Forelimb muscle (tissue), 1 donor: ENCODE measurements at places on chromosomes 6 and 20. TPM values are rescaled to one million over a fixed set of nuclear protein-coding genes. Genes with fewer than 3 reads are reported as not detected.

DNA sequence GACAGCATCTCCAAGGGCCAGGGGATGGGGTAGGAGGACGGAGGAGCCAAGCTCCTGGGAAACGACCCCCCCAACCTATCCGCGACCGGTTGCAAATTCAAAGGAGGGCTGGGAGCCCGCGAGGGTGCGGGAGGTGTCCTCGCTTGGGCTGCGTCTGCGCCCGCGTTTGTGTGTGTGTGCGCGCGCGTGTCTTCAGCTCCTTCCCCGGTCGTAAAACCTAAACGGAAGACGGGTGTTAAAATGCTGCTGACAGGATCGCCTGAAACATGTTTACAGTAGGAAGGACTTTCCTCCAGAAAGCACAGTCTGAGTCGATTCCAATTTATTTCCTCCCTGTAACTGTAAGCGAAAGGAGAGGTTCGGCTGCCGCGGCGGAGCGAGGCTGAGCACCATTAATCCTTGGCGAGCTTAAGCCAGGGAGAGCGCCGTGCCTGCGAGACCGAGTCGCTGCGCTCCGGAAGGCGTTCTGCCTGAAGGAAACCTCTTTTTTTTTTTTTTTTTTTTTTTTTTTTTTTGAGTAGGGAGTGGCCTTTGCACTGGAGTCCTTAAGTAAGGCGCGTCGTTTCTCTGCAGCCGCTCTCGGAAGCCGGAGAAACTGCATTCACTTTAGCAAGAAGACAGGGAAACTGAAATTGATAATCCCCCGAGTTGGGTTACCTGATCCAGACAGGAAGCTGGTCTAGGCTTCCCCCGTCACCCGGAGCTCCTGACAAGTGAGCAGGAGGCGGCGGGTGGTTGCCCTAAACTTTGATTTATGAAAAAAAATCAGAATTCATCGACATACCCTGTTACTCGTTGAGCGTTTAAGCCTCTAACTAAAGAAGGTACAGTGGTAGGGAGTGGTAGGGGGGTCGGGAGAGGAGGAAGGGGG is 4.8 kb upstream of the SOX4 start:
- DNase-seq: peak; percentile 79

DNA sequence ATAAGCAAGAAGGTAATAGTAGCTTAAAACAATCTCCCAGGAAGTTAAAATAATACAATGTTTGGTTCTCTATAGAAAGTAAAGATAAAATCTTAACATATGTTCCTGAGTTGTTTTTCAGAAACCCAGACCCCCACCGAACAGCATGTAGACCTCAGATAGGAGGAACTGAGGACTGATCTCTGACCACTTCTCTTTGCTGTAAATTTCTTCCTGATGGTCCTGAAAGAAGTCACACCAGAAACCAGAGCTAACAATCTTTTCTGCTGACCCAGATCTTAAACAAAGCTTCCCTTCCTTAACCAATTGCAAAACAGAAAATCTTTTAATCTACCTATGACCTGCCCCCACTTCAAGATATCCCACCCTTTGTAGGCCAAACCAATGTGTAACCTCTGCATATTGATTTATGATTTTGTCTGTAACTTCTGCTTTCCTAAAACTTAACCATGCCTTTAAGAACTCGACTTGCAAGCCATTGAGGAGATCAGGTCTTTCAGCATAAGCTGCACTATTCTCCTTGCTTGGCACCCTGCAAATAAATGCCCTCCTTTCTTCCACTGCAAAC is 21.9 kb upstream of the BEND6 start:
- no peak for DNase-seq

GRCh38 chr20:36634342-36634741 is 11.7 kb downstream of the SLA2 start:
- DNase-seq: no peak

GRCh38 chr20:61805365-61805764 is 260.3 kb downstream of the TAF4 start:
- no peak for DNase-seq

Gene PTP4A1
- polyA plus RNA-seq: 23.6 TPM

DNA sequence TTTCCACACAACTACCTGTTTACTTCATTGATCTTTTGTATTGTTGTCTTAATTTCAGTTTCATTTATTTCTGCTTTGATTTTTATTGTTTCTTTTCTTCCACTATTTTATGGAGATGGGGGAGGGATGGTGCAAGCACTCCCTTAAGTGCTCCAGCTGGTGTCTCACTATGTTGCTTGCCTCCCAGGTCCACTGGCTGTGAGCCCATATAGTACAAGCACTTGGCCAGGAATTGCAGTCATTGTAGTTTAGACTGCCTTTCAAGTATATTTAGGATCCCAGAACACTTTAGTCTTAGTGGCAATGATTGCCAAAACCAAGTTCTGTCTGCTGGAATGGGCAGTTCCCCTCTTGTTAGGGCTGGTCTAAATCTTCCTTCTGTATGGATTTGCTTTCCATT is 34.9 kb upstream of the MAN1A1 start:
- DNase-seq: no peak

Gene SIRPB1
- 1.7 TPM for polyA plus RNA-seq

Gene SLPI
- not detected for polyA plus RNA-seq

DNA sequence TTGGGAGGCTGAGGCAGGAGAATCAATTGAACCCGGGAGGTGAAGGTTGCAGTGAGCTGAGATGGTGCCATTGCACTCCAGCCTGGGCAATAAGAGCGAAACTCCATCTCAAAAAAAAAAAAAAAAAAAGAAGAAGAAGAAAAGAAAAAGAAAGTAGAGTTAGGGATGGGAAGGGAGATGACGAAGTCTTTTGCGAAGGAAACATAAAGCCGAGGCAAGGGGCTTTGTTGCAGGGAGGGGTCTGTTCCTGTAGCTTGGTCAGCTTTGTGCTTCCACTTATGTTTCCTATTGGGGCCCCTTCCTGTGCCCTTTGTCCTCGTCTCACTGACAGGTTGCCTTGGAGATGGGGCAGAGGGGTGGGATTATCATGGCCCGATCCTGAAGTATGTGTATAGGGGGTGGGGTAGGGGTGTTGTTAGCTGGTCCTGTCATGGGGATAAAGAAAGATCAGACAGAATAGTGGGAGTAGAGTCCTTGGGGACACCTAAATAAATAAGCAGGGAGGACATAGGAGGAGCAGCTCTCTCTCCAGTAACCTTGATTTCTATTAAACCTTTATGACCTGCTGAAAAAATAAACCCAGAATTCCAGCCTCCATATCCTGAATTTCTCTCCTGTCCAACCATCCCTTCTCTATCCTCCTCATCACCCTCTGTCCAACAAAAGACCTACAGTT is 1.1 kb upstream of the CLIC1 start:
- DNase-seq: no peak

- DNase-seq: no peak
Observed at GRCh38 chr20:24289737-24290481, 179.5 kb upstream of the SYNDIG1 start.

GRCh38 chr20:2820896-2821869 is 5.0 kb downstream of the TMEM239 start:
- no peak for DNase-seq

- DNase-seq: no peak
Observed at GRCh38 chr20:41110930-41111577, 26.3 kb upstream of the PLCG1 start.

DNA sequence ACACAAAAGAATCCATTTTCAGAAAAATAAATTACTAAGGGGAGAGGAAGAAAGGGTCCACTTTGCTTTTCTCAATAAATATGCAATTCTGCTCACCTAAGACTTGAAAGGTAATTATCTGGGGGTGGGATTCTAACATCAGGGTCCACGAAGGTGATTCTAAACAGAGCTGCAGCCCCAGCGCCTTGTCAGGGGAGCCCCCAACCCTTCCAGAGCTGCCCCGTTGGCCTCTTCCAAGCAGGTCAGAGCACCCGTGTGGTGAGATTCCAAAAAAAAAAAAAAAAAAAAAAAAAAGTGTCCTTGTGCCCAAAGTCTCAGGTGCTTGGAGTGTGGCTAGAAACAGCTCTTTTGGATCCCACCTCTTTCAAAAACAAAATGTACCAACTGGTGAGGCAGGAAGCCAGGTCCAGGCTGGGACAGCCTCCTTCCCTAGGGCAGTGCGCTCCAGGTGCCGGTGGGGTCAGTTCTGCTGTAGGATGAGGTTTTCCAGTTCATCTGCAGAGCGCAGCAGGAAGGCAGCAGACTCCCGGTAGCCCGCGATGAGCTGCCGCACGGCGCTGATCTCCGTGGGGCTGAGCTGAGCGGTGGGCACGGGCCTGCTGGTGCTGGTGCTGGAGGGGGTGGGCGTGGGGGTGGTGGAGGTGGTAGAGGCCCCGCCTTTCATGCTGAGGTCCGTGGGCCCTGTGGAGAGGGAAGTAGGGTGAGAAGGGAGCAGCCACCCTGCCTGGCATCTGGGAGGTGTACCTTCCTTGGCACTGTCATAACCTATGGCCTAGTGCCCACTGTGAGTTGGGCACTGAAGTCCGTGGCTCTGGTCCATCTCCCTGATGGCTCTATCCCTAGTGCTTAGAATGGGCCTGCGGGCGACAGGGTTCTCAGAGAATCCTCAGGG is 89.3 kb downstream of the ASXL1 start:
- no peak for DNase-seq

- DNase-seq: no peak
Observed at GRCh38 chr20:46328200-46328882, 20.0 kb upstream of the CDH22 start.

- no peak for DNase-seq
Observed at GRCh38 chr6:82364087-82365015, 734 bp downstream of the TPBG start.

GRCh38 chr20:37856932-37857660 is 45.8 kb upstream of the VSTM2L start:
- DNase-seq: no peak

Gene SLC52A3
- 0.24 TPM for polyA plus RNA-seq

GRCh38 chr6:122130026-122130348 is 269.5 kb upstream of the HSF2 start:
- DNase-seq: no peak

GRCh38 chr20:1888796-1889463 is 6.3 kb upstream of the SIRPA start:
- DNase-seq: no peak

DNA sequence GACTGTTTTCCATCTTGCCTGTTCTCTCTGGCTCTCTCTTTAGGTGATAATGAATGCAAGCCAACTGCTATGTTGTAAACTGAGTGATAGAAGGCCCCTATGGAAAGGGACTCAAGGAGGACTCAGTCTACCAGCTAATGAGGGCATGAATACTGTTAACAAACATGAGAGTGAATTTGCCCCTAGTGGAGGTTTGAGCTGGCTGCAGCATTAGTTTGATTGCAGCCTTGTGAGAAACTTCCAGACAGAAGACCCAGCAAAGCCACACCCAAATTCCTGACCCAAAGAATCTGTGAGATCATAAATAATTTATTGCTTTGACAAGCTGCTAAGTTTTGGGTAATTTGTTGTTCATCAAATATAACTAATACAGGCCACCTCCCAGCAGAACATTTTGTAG is 50.0 kb upstream of the PLCB1 start:
- no peak for DNase-seq

DNA sequence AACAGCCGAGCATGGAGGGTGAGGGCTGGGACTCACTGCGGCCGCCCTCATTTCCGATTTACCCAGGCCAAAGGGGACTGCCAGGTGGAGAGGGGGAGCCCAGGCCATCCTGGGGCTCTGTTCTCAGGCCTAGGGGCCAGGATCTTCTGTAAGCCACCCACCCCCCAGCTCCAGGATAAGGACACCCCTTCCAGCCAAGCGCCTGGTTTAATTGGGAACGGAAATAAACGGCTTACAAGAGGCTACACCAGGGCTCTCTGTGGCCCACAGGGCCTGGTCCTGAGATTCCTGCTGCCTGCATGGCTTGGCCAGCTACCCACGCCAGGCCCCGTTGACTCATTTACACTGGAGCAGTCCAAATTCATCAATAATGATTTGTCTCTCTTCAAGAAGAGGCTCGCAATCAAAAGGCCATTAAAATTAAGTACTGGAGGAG is 68.1 kb upstream of the TOP1 start:
- no peak for DNase-seq

GRCh38 chr20:5172167-5172601 is 45.4 kb downstream of the CDS2 start:
- DNase-seq: no peak

Gene KCNK5
- polyA plus RNA-seq: 1.5 TPM

Gene HS3ST5
- 0.54 TPM for polyA plus RNA-seq

DNA sequence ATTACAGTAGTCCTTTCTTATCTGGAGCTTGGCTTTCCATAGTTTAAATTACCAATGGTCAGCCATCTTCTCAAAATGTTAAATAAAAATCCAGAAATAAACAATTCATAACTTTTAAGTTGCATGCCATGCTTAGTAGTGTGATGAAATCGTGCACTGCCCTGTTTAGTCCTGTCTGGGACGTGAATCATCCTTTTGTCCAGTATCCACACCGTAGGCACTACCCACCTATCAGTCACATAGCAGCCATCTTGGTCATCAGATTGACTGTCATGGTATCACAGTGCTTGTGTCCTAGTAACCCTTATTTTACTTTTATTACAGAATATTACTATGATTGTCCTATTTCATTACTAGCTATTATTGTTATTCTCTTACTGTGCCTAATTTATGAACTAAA is 924.1 kb downstream of the EYS start:
- no peak for DNase-seq

Gene CTCFL
- 0.22 TPM for polyA plus RNA-seq

Gene ABHD16B
- not detected for polyA plus RNA-seq

GRCh38 chr6:82030761-82031503 is 216.6 kb downstream of the IBTK start:
- DNase-seq: no peak

GRCh38 chr6:4172368-4172767 is 37.0 kb upstream of the ECI2 start:
- DNase-seq: no peak

DNA sequence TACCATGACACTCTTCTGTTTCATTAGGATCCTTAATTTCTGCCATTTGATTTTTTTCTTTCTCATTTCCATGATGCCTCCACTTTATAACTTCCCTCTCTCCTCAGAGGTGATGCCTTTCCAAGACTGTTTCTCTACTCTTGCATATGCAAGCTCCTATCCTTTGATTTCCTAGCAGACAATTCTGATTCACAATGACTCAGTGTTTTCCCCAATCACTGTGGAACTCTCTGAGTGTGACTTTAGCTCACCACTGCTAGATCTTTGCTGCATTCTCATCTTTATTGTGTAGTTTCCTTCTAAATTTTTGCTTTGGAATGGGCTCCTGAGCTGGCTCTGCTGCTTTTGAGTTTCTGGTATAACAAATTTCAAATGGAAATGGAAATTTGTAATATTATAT is 184.9 kb downstream of the TINAG start:
- DNase-seq: no peak

- no peak for DNase-seq
Observed at GRCh38 chr6:13436399-13437217, 50.8 kb downstream of the GFOD1 start.

Gene GHRH
- not detected for polyA plus RNA-seq

Gene PKHD1
- polyA plus RNA-seq: 4.3 TPM

Gene DNMT3B
- 3.7 TPM for polyA plus RNA-seq

- DNase-seq: no peak
Observed at GRCh38 chr6:42022755-42023384, 27.5 kb upstream of the TAF8 start.

DNA sequence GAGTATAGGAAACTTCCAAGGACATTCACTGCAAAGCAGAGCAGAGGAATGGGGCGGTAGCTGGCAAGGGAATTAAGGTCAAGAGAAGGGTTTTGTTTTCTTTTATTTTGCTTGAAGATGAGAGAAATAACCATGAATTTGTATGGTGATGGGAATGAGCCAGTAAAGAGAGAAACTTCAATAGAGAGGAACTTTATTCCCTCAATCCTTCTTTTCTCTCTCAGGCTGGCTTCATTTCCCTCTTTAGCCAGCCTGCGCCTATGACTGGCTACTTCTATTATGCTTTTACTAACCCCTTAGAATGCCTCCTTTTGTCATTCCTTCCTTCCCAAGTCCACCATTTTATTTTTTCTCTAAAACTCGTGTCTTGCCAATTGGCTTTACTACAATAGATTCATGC is 101.4 kb upstream of the CEP85L start:
- no peak for DNase-seq
